Fibroblast of skin of back (primary cell): ENCODE measurements at places on chromosomes 5 and 9.
A peak's percentile ranks its signal among the peaks of the same experiment; 100 is the strongest.

DNA sequence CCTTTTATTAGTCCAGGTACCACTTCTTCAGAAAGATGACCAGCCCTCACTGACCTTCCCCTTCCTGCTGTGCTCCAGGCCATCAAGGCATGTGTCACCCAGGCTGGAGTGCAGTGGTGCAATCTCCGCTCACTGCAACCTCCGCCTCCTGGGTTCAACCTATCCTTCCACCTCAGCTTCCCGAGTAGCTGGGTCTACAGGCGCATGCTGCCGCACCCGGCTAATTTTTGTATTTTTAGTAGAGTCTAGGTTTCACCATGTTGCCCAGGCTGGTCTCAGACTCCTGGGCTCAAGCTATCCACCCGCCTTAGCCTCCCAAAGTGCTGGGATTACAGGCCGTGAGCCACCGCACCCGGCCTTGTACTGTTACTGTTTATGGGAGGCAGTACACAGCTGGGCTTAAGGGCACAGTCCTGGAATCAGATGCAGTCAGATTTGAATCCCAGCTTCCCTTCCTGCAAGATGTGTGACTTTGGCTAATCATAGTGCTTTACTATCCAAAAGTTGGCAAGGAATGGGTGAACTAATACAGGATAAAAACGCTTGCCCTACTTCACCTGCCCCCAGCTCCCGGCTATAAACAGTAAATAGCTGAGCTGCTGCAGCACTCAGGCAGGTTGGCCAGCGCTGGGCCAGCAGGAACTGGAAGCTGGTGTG, 483 bp upstream of the EIF4EBP3 start:
- no peak for DNase-seq

DNA sequence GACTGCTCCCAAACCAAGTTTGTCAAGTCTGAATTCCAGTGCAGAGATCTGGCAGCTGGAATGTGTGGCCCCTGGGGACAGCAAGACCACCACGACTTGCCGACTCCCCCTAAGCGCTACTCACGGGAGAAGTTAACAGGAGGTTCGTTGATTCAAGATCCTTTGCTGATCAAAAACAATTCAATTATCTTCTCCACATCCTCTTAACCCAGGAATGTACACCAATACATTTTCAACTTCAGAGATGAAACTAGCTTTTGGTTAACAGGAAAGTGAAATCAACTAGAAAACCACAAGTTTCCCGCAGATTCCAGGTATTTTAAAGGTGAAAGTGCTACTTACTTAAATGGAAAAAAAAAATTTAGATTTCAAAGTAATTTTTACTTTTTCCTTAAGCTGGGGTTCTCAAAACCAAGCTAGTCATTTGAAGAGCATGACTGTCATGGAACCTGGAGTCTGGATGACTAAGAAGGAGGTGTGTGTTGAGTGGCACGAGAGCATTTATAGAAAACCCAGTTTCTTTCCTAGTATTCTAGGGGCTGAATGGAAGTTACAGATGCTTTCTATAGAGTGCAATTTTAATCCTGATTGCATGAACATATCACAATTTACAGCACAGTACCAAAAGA, 257.5 kb upstream of the PANK3 start:
- no peak for DNase-seq

GRCh38 chr5:158398360-158399201, 539.6 kb upstream of the CLINT1 start:
- no peak for DNase-seq

- peak; percentile 93 for DNase-seq
Measured at GRCh38 chr9:15936306-15936921, 383.6 kb downstream of the CCDC171 start.

DNA sequence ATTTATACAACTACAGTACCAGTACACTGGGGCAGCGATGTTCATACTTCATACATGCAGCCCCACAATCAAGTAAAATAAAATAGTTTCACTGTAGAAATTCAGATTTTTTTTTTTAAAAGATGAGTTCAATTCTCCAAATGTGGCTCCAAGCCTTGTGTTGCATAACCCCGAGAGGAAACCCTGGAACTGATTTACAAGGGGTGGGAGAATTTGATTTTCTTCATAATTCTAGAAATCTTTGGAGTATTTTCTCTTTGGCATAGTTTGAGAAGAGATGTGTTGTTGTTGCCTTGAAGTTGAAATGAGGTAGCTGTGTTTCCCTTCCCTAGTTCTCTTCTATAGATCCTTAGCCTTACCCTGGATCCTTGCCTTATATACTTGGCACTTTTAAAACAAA, 3.1 kb downstream of the RHOBTB3 start:
- DNase-seq, result no peak

- DNase-seq, result no peak
Measured at GRCh38 chr9:5191985-5192384, 6.5 kb upstream of the INSL6 start.

GRCh38 chr5:6195711-6196358, 182.5 kb downstream of the MED10 start:
- no peak for DNase-seq

DNA sequence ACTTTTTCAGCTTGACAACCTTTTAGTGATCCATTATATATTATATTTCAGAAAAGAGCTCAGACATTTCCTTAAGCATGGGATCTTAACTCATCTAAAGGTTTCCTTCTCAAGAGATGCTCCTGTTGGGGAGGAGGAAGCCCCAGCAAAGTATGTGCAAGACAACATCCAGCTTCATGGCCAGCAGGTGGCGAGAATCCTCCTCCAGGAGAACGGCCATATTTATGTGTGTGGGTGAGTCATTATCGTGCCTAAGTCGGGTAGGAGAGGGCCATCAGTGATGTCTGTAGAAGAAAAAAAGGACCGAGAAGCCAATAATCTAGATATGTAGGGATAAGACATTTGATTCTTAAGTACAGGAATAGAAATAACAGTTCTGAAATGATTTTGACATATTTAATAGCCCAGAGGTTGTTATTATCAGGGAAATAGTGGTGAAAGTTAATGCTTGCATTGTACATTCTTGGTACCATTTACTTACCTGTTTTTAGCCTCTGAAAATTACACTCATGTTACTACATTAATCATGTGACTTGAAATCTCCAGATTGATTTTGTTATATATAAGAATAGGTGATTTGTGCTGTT, 28.2 kb downstream of the MTRR start:
- DNase-seq, result peak; percentile 58

GRCh38 chr5:50964746-50965653, 298.6 kb downstream of the PARP8 start:
- no peak for DNase-seq

DNA sequence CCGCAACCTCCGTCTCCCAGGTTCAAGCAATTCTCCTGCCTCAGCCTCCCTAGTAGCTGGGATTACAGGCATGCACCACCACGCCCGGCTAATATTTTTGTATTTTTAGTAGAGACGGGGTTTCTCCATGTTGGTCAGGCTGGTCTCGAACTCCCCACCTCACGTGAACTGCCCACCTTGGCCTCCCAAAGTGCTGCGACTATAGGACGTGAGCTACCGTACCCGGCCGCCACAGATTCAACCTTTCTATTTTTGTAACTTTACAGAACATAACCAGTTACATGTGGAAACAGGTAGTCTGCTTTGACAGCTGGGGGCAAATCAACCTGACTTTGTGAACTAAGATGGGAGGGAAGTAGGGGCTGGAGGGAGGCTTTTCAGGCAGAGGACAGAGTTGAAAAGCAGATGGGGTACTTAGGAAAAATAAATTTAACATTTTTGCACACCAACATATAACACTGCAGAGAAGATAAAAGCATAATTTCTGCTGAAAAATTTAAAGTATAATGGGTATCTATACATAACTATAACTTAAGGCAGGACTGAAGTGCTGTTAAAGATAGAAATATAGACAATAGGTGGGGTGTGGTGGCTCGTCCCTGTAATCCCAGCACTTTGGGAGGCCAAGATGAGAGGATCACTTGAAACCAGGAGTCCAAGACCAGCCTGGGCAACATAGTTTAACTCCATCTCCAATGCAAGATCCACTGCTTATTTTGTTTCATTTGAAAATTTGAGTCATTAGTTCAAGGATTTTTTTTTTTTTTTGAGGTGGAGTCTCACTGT, 5.1 kb downstream of the RPL37 start:
- DNase-seq, result no peak

DNA sequence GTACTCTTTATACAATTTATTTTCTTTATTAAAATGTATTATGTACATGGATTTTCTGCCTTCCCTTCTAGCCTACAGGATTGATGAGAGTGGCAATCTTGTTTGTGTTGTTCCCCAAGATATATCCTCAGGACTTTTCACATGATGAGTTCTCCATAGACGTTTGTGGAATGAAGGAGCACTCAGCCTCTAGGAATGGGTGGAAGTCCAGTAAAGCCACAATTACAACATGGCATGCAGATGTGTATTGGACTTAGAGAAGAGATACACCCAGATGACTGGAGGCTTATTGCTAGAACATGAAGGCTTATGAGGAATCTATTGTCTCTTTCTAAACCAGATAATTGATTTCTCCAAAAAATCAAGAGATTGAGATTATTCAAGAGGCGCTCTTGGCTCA, 8.2 kb upstream of the DOCK2 start:
- peak; percentile 91 for DNase-seq

DNA sequence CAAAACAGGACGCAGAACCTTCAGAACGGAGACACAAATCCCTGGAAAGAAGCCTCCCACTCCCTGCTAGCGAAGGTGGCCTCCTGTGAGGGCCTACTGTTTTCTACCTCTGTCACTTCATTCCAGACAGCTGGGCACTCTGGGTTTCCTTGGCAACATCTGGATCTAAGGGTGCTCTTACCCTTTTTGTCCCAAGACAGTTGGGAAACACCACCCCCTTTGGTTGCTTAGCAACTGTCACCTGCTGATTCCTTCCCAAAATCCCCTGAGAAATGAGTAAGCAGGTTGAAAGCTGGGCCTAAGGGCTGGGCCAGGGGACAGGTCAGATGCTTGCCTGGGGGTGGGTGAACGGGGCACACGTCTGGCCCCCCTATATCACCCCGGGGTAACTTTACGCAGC, 29.4 kb downstream of the NANS start:
- no peak for DNase-seq

DNA sequence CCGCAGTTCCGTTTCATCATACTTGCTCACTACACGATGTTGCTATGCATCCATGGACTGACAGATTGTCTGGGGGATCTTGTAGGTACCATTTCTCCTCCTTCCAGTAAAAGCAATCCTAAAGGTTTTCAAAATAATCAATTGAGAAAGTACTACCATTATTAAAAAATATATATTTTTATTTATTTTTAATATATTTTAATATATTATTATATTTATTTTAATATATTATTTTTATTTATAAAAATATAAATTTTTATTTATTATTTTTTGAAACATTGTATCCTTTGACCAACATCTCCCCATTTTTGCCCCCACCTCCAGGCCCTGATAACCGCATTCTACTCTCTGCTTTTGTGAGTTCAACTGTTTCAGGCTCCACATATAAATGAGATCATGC, 237.6 kb upstream of the IRX4 start:
- DNase-seq, result no peak

- no peak for DNase-seq
Measured at GRCh38 chr9:265209-265870, 50.7 kb downstream of the DOCK8 start.

DNA sequence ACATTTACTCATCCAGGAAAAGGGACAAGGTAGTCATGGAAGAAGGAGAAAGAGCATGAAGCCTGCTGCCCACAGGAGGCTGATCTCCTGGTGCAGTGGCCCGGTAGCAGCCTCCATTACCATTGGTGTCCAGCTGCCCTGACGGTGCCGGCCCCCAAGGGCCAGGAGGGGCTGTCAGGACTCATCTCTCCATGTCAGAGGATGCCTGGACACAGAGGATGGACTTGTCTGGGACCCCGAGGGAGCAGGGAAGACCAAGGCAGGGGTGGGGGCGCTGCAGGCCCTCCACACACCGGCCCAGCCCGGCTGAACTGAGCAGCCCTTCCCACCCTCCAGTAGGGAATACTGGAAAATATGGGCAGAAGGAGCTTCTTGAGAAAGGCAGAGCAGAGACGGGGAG, 52.2 kb downstream of the IRX2 start:
- DNase-seq, result no peak

GRCh38 chr5:393846-394275, 49.1 kb upstream of the EXOC3 start:
- peak; percentile 67 for DNase-seq

- DNase-seq, result no peak
Measured at GRCh38 chr9:69385581-69386033, 60.6 kb downstream of the ENTREP1 start.

GRCh38 chr5:132220491-132220890, 7.2 kb downstream of the P4HA2 start:
- DNase-seq, result no peak

GRCh38 chr9:125822902-125823301, 75.7 kb downstream of the PBX3 start:
- no peak for DNase-seq

GRCh38 chr9:34085581-34086500, 37.2 kb upstream of the UBAP2 start:
- no peak for DNase-seq

DNA sequence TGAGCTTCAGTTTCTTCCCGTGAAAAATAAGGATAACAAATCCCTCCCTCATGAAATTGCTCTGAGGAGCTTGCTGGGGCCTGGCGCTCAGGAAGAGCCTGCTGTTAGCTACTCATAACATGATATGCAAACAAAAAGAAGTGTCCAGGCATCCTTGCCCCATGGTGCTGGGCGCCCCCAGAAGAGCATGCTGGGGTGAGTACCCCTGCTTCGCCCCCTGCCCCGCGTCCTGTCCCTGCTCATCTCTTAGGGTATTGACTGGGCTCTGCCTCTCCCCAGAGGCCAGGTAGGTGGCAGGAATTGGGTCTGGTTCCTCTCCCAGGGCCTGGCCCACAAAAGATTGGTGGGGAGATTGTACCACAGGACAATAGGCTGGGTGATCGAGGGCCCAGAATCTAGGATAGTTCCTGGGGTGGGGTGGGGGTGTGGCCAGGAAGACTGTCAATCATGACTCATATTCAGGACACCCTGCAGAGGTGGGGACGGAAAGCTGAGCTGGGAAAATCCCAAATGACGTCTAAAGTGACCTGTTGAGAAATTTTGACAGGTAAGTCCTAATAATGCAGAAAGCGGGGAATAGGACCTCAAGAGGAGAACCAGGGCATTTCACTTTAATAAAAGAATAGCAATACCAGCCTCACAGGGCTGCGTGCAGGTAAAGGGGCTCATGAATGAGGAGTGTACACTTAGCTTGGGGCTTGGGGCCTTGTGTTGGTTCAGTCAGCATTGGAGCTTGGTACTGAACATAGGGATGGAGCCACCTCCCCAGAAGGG, 8.9 kb downstream of the PITX1 start:
- DNase-seq, result no peak

DNA sequence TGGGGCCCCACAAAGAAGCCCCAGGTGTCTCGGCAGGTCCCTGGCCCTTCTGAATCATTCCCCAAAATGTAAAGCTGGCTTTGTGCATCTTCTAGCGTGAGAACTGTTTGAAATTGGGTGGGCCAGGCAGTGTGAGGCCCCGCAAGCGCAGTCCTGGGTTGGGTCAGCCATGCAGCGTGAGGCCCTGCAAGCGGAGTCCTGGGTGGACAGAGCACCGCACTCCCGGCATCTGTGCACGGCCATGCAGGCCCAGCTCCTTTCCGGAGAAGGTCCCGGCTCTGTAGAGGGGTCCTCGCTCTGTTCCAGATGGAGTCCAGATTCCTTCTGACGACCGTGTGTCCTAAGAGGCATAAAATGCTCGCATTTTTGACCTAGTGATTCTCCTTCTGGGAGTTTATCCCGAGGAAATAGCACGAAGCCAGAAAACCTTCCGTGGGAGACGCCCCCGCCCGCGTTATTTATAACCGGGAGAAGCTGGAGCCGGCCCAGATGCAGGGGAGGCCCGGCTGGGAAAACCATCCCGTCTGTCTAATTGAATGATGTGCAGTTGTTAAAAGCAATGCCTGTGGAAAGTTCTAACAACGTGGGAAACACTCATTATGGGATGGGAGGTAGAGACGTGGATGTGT, 19.4 kb upstream of the NOTCH1 start:
- DNase-seq, result no peak
